ENCODE measurements at places on chromosomes 16 and 17.

DNA sequence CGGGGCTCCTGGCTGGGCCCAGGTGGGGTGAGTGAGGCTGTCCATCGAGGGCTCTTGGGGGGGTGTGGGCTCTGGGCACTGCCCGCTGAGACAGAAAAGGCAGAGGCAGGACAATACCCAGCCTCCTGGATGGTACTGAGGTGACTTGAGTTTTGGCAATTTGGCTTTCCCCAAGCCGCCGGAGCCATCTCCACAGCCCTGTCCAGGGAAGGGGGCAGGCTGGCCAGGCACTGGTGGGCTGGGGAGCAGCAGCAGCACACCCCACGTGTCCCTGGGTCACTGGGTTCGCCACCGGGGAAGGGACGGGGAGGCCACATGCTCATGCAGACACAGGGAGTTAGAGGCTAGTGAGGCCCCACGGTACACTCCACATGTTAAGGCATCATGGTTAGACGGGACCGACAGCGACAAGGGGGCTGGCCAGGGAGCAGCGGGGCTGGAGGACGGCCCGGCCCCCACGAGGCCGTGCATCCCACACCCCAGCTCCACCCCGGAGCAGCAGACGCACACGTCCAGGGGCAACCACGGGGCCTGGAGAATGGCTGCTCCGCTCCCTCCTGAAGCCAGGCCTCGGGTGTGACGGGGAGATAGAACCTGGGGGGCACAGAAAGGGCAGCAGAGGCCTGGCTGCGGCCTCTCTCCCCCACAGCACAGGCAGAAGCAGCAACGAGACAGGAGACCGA, 3.0 kb downstream of the ARHGDIA start:
- no peak for DNase-seq

DNA sequence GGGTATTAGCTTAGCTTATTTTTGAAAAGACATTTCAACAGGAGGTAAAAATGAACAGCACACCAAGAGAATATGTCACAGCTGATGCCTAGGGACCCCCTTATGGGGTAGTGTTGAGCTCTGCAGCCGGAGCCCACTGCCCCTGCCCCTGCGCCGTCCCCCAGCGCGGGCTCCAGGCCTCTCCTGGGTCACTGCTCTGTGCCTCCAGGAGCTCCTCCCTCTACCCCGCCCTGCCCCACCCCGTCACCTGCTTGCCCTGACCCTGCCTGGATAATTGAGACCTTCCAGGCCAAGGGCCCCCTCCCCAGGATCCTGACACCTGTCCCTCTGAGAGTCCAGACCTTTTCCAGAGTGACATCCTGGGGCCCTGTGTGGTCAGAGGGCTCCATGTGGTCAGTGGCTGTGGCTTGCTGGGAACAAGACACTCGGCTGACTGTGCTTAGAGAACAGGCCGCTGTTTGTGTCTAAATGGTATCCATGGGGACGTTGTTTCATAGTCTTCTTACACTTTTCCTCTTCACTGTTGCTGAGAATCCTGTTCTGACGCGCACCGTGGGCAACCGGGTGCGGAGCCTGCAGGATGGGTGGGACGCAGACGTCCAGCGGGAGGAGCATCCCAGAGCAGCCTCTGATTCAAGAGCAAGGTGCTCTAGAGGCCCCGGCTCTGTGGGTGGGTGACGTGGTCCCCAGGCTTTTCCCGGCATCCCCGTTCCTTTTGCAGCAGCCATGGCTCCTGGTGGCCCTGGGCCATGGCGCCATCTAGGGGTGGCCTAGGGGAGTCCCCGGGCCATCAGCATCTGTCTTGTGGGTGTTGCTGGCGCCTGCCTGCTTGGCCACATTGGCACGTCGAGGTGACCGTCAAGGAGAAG, 20.0 kb upstream of the WFIKKN1 start:
- DNase-seq, result no peak

DNA sequence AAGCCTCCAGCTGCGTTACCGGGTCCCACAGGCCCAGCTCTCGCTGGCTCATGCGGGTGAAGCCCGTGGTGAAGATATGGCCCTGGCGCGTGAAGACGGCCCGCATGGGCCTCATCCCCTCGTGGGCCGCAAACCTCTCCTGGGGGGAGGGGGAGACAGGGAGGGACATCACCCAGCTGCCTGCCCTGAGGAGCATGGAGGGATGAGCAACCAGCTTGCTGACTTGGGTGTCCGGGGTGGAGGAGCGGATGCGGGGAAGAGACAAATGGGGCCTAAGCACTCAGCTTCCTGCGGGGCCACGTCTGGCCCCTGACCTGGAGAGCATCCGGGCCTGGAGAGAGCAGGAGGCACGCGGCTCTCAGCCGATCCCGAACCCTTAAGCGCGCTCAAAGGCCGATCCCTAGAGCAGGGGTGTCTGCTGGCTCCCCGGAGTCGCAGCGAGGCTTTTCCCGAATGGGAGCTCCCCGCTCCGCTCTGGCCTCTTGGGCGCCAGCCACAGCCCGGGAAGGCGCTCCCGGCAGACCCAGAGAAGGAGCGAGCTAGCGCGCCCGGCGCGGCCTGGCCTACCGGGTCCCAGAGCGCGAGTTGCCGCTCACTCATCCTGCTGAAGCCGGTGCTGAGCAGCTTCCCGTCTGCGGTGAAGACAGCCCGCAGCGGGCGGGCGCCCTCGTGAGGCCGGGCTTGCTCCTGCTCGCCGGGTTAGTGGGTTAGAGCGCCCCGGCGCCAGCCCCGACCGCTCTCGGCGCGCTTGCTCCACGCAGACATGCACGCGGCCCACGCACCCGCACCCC, 5.0 kb downstream of the CORO6 start:
- peak; percentile 77 for DNase-seq

DNA sequence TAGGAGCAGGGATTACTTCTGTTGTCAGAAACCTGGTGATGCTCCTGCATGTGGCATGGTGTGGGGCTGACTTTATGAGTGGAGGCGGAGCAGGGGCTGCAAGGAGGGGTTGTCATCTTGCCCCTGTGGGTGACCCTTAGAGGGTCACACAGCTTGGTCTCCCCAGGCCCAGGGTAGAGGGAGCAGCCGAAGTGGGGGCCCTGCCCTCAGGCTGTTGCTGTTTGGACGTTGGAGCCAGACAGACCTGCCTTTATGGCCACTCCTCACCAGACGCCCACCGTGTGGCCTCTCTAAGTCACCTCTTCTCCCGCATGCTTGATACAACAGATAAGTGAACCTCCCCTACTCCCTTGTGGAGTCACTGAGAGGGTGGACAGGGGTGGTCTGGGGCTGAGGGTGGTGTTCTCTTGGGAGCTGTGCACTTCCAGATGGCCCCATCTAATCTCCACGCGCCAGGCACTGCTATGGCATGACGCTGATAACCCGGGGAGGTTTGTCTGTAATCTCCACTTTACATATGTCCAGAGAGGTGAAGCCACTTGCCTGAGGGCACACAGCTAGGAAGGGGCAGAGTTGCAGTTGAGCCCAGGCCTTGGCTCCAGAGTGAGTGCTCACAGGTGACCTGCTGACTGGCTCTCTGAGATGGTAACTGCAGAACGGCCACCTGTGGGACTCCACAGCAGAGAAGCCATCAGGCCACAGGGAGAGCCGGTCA, 10.0 kb downstream of the MAP2K3 start:
- DNase-seq, result no peak

GRCh38 chr16:58377932-58378331, 14.3 kb upstream of the GINS3 start:
- DNase-seq, result no peak

DNA sequence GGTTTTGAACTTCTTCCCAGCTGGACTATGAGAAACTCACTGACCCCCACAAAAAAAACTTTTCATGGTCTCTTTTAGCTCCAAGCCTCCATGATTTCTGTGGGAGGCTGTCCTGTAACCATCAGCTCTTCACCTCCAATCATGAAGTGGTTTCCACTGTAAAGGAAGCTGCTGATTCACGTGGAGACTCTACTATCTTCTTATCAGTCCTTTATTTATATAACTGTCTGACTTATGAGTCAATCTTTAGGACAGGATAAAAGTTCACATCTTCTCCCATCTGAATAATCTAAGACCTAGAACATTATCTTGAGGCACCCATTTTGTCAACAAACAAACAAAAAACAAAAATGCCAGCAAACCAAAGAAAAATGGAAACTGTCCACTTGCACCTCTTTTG, 409.9 kb downstream of the SLC39A11 start:
- DNase-seq, result no peak

- DNase-seq, result peak; percentile 87
Measured at GRCh38 chr17:68511671-68512246, 471 bp upstream of the PRKAR1A start.

DNA sequence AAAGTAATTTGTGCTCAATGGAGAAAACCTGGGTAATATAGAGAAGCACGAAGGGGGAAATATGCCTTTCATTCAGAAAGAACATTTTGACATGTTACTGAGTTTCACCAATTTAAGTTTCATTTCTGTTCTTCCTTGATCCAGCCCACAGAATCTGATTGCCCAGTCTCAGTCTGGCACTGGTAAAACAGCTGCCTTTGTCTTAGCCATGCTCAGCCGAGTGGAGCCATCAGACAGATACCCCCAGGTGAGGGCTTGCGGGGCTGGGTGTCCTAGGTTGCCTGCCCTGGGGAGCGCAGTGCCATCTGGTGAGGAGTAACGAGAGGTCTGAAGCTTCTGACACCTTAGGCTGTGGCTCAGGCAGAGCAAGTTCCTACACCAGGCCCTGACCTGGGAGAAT, 17.7 kb downstream of the DDX19A start:
- no peak for DNase-seq

- DNase-seq, result no peak
Measured at GRCh38 chr17:45666046-45666600, 118.0 kb upstream of the CRHR1 start.

- no peak for DNase-seq
Measured at GRCh38 chr16:80319181-80319580, 221.6 kb upstream of the DYNLRB2 start.

- DNase-seq, result no peak
Measured at GRCh38 chr16:19330841-19331397, 45.4 kb downstream of the CLEC19A start.

- DNase-seq, result no peak
Measured at GRCh38 chr16:55325080-55325447, 1.1 kb downstream of the IRX6 start.

DNA sequence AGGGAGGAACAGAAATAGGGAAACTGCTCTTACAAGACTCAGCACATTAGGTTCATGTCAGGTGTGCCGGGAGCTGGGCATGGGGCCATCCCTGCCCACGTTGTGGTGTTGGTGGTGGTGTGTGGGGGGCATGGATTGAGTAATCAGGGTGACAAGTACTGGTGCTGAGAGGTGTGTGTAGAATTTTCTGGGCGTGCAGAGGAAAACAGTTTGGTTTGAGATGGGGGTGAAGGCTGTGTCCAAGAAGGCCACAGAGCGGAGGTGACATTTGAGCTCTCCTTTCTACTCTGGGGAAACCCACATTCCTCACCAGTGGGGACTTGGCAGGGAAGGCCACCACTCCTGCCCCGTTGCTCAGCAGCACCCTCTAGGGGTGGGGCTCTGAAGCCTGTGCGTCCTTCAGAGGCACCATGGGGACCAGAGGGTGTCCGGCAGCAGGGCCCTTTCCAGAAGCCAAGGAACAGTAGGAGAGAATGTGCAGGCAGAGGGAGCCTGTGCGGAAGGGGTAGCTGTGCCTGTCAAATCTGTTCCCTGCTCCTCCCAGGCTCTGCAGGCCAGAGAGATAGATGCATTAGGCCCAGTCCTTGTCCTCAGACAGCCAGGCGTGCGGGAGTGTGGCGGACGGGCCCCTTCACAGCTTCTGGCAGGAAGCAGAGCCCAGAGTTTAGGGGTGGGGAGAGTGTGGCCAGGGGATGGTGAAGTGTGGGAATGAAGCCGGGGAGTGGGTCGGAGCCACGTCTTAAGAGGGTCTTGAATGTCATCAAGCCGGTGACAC, 48.7 kb upstream of the GSE1 start:
- DNase-seq, result no peak

GRCh38 chr17:62109378-62109902, 44.4 kb upstream of the MED13 start:
- DNase-seq, result peak; percentile 36

GRCh38 chr17:50080827-50081226, 14.3 kb upstream of the PDK2 start:
- no peak for DNase-seq

- DNase-seq, result no peak
Measured at GRCh38 chr17:48247038-48247437, 139.5 kb downstream of the SNX11 start.

DNA sequence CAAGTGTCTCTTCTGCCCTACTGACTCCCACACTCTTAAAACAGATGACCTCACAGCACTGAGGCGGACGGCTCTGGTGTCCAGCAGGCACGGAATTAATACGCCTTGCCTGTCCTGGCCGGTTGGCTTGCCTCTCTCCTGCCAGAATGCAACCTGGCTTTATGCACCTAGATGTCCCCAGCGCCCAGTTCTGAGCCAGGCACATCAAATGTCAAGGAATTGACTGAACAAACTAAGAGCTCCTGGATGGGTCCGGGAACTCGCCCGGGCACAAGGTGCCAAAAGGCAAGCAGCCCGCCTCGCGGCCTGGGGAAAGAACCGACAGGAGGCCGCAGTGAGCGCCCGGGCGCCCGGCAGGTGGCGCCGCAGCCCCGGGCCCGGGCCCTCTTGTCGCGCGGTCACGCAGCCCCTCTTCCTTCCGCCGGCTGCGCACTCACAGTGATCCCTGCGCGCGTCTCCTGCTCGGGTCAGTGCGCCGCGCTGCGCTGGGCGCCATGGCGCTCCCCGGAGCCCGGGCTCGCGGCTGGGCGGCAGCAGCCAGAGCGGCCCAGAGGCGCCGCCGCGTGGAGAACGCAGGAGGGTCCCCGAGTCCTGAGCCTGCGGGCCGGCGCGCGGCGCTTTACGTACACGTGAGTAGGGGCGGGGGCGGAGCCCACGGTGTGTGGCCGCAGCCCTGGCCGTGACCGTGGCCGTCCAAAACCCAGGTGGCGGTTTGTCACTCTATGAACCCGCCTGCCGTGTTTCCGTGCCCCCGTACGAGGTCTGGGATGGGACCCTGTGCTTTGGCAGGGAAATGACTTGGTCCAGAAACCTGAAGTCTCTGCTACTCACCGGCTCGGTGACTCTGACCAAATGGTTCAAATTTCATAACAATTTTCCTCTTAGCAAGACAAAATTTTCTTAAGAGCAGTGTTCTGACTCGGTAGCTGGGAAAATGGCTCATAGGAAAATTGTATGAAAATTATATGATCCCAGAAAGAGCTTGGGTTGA, at the start of gene RSAD1:
Gene RSAD1, plus strand, starts transcription at position 470 of the 991 bp plus-strand sequence. Its CDS starts 25 bp downstream, at position 495.
- peak; percentile 88 for DNase-seq

- DNase-seq, result no peak
Measured at GRCh38 chr17:70642059-70642458, 472.7 kb downstream of the KCNJ2 start.

DNA sequence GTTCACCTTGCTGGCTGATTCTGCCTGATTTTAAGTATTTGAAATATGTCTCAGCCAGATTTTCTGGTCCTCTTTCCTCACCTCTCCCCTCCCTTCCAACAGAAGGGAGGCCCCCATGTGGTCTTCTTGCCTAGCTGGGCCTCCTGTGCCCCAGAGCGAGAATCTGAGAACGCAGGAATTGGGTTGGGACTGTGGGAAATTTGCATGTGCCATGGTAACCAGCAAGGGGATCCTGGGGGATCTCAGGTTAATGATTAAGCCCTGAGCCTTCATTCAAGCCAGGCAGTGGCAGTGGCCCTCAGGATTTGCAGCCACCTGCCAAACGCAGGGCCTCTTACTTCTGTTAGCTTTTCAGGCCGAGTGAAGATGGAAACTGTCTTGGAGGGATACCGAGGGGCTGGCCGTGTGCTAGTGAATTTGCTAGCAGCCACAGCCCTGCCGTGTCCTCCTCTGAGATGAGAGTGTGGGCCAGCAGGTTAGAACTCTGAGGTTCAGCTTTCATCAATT, 40.2 kb downstream of the KSR1 start:
- DNase-seq, result no peak

- DNase-seq, result no peak
Measured at GRCh38 chr16:89971495-89972243, 23.1 kb downstream of the DEF8 start.
